ENCODE measurements at places on chromosomes 11 and 22. TPM values are rescaled to one million over a fixed set of nuclear protein-coding genes. Genes with fewer than 3 reads are reported as not detected.
A peak's percentile ranks its signal among the peaks of the same experiment; 100 is the strongest.

Gene EHF
- not detected for polyA plus RNA-seq

Gene SMIM35
- 0.49 TPM for polyA plus RNA-seq

Gene IGLL1
- polyA plus RNA-seq, result not detected

GRCh38 chr11:116797816-116798215 is 6.1 kb upstream of the APOA5 start:
- no peaks in the 10 kb centered on the region for H3K4me1 ChIP-seq
- DNase-seq, result no peak
- no peaks in the 10 kb centered on the region for H3K36me3 ChIP-seq
- no peak overlapping the region for H3K4me3 ChIP-seq
- H3K27ac ChIP-seq, result no peak overlapping the region
- peaks cover 4% of the 10 kb centered on the region for H3K27me3 ChIP-seq

- peaks cover 8% of the 10 kb centered on the region for H3K27me3 ChIP-seq
- H3K4me1 ChIP-seq, result no peaks in the 10 kb centered on the region
- no peak overlapping the region for H3K4me3 ChIP-seq
- no peak for DNase-seq
- no peak overlapping the region for H3K27ac ChIP-seq
These were observed 179.2 kb downstream of the C11orf91 start for GRCh38 chr11:33521384-33521783.

GRCh38 chr22:43862074-43862881 is at the start of gene SULT4A1:
Gene SULT4A1 (minus strand): TSS chr22:43862513. CDS start chr22:43862382, 131 bp downstream.
- peak within 1 kb of the TSS; percentile 62 for H3K4me3 ChIP-seq
- DNase-seq, result no peak
- H3K36me3 ChIP-seq, result no peaks in the 10 kb centered on the region
- H3K27ac ChIP-seq, result no peak within 1 kb of the TSS
- H3K4me1 ChIP-seq, result no peaks in the 10 kb centered on the region

DNA sequence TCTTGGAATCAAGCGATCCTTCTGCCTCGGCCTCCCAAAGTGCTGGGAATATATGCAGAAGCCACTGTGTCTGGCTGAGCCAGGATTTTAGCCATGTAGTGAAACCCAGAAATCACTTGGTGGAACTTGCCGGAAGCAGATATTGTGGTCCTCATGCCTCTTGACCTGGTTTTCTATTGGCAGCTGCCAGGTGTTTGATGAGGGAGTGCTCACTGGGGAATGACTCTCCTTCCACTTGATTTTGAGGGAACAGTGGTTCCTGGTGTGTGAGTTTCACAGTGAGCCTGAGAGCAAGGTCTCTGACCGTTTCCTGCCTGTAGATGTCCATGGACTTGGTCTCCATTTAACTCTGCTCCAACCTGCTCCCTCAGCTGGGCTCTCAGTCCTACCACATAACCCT is 34.7 kb upstream of the ELF5 start:
- H3K36me3 ChIP-seq, result no peaks in the 10 kb centered on the region
- no peaks in the 10 kb centered on the region for H3K4me1 ChIP-seq
- DNase-seq, result no peak
- H3K27ac ChIP-seq, result no peak overlapping the region
- no peak overlapping the region for H3K4me3 ChIP-seq
- H3K27me3 ChIP-seq, result peaks cover 6% of the 10 kb centered on the region

GRCh38 chr22:36613958-36614357 is 85.0 kb upstream of the EIF3D start:
- no peak for DNase-seq
- no peaks in the 10 kb centered on the region for H3K4me1 ChIP-seq
- no peak overlapping the region for H3K27ac ChIP-seq
- H3K4me3 ChIP-seq, result no peak overlapping the region
- no peaks in the 10 kb centered on the region for H3K36me3 ChIP-seq
- H3K27me3 ChIP-seq, result peaks cover 9% of the 10 kb centered on the region

GRCh38 chr11:91749251-91749650 is 475.4 kb upstream of the FAT3 start:
- no peaks in the 10 kb centered on the region for H3K27me3 ChIP-seq
- DNase-seq, result no peak
- no peaks in the 10 kb centered on the region for H3K4me1 ChIP-seq
- H3K4me3 ChIP-seq, result no peak overlapping the region
- H3K36me3 ChIP-seq, result no peaks in the 10 kb centered on the region

- H3K4me1 ChIP-seq, result peaks cover 64% of the 10 kb centered on the region
- no peak for DNase-seq
- no peaks in the 10 kb centered on the region for H3K36me3 ChIP-seq
- H3K27me3 ChIP-seq, result peaks cover 4% of the 10 kb centered on the region
These were observed 7.4 kb downstream of the CD82 start for GRCh38 chr11:44572884-44573283.

DNA sequence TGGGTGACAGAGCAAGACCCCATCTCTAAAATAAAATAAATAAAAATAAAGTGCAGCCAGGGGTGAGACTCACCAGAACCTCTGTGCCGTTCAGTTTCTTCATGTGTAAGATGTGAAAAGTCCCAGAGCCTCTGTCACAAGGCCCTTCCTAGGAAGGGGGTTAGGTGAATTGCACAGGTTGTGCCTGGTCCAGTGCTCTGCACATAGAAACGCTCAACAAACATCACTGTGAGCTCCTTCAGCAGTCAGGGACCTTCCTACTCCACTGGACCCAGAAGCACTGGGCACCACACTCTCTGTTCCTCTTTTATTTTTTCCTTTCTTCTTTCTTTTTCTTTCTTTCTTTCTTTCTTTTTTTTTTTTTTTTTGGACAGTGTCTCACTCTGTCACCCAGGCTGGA is 22.3 kb downstream of the MRPL21 start:
- DNase-seq, result no peak
- no peak overlapping the region for H3K4me3 ChIP-seq
- peaks cover 3% of the 10 kb centered on the region for H3K36me3 ChIP-seq
- H3K27ac ChIP-seq, result no peak overlapping the region

DNA sequence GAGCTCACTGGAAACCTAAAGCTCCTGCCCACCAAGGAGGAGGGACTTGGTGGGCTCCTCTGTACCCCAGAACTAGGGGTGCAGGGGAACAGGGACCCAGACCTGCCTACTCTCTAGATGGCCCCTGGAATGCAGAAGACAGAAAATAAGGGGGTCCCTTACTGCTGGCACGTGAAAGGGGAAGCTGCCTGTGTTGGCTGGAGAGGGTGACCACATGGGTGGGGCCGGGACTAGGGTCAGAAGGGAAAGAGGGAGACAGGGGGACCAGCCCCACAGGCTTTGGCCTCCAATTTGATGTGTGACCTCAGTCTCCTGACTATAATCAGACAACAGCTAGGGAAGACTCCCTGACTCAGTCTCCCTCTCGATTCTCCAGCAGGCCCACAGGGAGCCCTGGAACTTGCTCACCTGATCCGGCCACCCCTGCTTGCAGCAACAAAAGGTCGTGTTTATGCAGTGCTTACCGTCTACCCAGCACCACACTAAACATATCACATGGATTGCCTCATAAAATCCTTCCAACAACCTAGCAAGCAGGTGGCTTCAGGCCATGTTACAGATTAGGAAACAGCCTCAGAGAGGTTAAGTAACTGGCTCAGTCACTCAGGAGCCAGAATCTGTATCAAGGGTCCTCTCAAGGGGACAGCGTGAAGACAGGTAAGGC is 10.2 kb downstream of the ARAP1 start:
- H3K27ac ChIP-seq, result peak overlapping the region; percentile 100
- H3K4me1 ChIP-seq, result peaks cover 88% of the 10 kb centered on the region
- peaks cover 13% of the 10 kb centered on the region for H3K27me3 ChIP-seq
- peak overlapping the region; percentile 94 for H3K4me3 ChIP-seq

Data from immature natural killer cell (primary cell).